HepG2 (cell line): ENCODE measurements at places on chromosomes 2 and 18.

DNA sequence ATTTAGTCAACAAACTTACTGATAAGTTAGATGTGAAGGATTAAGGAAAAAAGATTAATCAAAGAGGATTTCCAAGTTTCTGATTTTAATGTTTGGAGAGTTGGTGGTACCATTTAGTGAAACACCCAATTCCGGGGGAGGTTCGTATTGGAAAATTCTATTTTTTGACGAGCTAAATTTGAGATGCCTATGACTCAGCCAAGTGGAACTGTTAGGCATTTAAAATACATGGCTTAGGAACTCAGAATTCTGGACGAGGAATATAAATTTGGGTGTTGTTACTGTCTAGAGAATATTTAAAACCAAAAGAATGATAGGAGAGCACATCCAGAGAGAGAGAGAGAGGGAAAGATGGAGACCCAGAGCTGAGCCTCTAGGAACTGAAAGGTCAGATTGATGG, 103.6 kb downstream of the TMX3 start:
- H3K4me1 ChIP-seq = no peaks in the 10 kb centered on the region
- H3K36me3 ChIP-seq = no peaks in the 10 kb centered on the region
- H3K27ac ChIP-seq = no peak overlapping the region
- H3K4me3 ChIP-seq = no peak overlapping the region
- no peak for DNase-seq
- no peaks in the 10 kb centered on the region for H3K27me3 ChIP-seq

GRCh38 chr2:119253760-119254600, 30.3 kb downstream of the STEAP3 start:
- H3K27me3 ChIP-seq = no peaks in the 10 kb centered on the region
- H3K27ac ChIP-seq = no peak overlapping the region
- H3K36me3 ChIP-seq = peaks cover 8% of the 10 kb centered on the region
- peaks cover 7% of the 10 kb centered on the region; the same call in 1 of the 2 replicates for H3K4me1 ChIP-seq

DNA sequence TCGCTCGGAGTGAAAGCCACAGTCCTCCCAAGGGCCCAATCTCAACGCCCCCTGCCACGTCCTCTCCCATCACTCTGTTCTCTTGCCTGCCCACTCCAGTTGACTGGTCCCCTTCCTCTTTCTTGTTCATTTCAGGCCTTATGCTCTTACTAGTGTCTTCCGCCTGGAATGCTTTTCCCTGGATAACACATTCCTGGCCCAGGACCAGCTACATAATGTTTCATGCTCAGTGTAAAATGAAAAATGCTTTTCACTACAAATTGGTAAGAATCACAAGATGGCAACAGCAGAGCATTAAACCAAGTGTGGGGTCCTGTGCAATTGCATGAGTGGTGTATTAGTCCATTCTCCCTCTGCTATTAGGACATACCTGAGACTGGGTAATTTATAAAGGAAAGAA, 417.2 kb upstream of the KLHL29 start:
- no peak overlapping the region for H3K4me3 ChIP-seq
- no peak for DNase-seq
- H3K27ac ChIP-seq = no peak overlapping the region
- no peaks in the 10 kb centered on the region for H3K27me3 ChIP-seq
- no peaks in the 10 kb centered on the region for H3K36me3 ChIP-seq
- no peaks in the 10 kb centered on the region for H3K4me1 ChIP-seq

GRCh38 chr2:74009577-74009976, 24.9 kb downstream of the TET3 start:
- no peak overlapping the region for H3K4me3 ChIP-seq
- DNase-seq = no peak
- 0 out of 2 replicates have a peak, but pooled peaks cover 12% of the 10 kb centered on the region for H3K4me1 ChIP-seq
- no peak overlapping the region for H3K27ac ChIP-seq

GRCh38 chr2:173184031-173185004, 108.7 kb downstream of the MAP3K20 start:
- no peak overlapping the region for H3K4me3 ChIP-seq
- DNase-seq = no peak
- peaks cover 2% of the 10 kb centered on the region; the same call in 1 of the 2 replicates for H3K36me3 ChIP-seq
- no peaks in the 10 kb centered on the region for H3K4me1 ChIP-seq

DNA sequence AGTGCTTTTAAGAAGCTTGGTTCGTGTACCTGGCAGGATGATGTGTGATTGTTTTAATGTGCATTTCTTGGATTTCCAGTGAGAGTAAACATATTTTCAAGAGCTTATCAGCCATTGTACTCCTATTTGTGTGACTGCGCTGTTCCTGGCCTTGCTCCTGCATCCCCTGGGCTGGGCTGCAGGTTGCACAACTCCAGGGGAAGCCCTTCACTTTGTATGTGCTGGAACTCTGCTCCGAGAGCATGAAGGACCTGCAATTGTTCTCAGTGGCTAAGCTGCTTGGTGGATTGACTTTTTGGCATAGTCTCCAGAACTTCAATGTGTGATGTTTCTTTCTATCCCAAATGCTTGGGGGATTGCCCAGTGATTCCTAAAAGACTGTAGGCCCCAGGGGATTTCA, 18.8 kb downstream of the ATP6V1C2 start:
- H3K4me1 ChIP-seq = peaks cover 21% of the 10 kb centered on the region
- peaks cover 30% of the 10 kb centered on the region; the same call in 2 of the 3 replicates for H3K27me3 ChIP-seq
- no peaks in the 10 kb centered on the region for H3K36me3 ChIP-seq
- H3K27ac ChIP-seq = no peak overlapping the region

- no peak for DNase-seq
- H3K27ac ChIP-seq = no peak overlapping the region
- no peak overlapping the region for H3K4me3 ChIP-seq
- peaks cover 60% of the 10 kb centered on the region for H3K4me1 ChIP-seq
- peaks cover 89% of the 10 kb centered on the region for H3K27me3 ChIP-seq
Observed at GRCh38 chr2:218895326-218895725, 14.7 kb downstream of the WNT10A start.

DNA sequence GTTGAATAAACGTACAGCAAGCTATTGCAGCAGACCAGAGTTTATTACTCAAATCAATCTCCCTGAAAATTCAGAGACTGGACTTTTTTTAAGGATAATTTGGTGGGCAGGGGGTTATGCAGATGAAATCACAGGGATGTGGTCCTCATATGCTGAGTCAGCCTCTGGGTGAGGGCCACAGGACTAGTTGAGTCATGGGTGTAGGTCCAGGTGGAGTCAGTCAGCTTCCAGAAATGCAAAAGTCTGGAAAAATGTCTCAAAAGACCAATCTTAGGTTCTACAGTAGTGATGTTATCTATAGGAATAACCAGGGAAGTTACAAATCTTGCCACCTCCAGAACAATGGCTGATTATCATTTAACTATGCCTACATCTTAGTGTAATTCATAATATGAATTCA, 51.1 kb downstream of the ARHGEF33 start:
- H3K36me3 ChIP-seq = no peaks in the 10 kb centered on the region
- H3K4me3 ChIP-seq = no peak overlapping the region
